ENCODE measurements at places on chromosomes 3 and 15. TPM values are rescaled to one million over a fixed set of nuclear protein-coding genes. Genes with fewer than 3 reads are reported as not detected.

GRCh38 chr15:34657469-34658127 lies 74.1 kb upstream of the GOLGA8B start:
- no peak for DNase-seq

DNA sequence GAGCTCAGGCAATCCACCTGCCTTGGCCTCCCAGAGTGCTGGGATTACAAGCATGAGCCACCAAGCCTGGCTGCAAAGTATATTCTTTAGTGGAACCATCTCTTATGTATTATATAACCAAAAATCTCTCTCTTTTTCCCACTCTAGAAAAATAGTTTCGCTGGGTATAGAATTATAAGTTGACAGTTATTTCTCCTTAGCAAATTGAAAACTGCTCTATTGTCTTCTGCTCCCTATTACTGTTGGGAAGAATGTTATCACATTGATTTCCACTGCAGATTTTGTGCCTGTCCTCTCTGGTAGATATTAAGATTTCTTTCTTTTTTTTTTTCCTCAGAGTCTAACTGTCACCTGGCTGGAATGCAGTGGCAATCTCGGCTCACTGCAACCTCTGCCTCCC lies 10.2 kb upstream of the DHX30 start:
- DNase-seq = no peak

DNA sequence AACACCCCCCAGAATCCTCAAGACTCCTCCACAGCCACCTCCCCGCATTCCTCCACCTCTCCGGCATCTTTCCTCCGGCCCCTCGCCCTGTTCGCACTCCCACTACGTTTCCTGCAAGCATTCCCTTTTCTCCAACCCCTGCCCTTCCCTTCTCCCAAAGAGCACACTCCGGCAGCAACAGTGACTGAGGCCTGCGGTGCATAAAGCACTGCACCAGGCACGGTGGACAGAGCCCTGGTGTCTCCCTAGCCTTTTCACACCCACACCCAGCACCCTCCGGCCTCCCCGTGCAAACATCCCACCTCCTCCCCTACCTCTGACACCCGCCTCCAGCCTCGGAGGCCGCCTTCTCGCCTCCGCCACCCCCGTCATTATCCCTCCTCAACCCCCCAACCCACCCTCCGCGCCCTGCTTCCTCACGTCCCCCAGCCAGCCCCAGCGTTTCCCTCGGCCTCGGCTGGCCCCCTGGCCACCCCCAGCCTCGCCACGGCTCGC lies 577 bp downstream of the ZNF148 start:
- DNase-seq = peak; percentile 61

GRCh38 chr15:83068054-83068453 lies 1.0 kb upstream of the BTBD1 start:
- DNase-seq = no peak

DNA sequence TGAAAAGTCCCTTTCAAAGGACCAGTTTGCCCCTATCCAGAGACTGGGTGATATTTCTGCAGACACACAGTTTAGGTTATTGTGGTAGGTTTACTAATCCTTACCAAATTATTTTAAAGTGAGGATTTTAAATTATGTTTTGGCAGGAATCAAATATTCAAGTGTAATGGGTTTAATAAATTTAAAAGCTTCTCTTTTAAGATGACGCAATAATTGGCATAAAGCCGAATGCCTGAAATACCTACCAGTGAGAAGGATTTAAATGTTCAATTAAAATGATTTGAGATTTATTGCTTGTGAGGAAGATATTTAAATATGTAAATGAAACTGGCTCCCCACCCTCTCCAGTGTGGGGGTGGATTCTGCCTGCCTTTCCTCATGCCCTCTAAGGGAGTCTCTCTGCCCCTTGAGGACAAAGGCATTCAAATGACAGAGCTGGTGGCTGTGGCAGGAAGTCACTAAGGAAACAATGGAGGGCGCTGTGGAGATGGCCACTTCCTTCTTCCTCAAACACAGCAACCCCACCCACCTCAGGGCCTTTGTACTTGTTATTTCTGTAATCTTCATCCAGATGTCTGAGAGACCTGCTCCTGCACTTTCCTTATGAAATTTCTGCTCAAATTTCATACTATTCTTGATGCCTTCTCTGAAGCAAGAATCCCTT lies 131.7 kb downstream of the TNIK start:
- peak; percentile 48 for DNase-seq

GRCh38 chr3:137992592-137992991 lies 17.4 kb upstream of the CLDN18 start:
- DNase-seq = no peak

DNA sequence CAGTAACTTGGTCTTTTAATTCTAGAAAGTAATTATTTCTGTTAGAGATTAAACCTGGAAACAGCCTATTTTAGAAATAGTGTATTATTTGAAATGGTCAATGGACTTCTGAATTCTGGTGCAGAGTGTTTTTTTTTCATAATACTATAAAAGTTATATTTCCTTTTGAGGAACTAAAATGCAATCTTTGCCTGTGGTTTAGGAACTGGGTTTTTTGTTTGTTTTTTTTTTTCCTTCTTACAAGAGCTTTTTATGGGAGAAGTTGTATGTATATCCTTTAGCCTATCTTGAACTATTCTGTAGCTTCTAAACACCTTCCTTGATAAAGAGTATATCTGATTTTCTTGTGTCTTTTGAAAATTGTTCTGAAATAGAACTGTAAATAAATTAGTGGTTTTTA lies 88.3 kb downstream of the ARIH1 start:
- no peak for DNase-seq

ATP13A5 gene
- 1.1 TPM for total RNA-seq

DNA sequence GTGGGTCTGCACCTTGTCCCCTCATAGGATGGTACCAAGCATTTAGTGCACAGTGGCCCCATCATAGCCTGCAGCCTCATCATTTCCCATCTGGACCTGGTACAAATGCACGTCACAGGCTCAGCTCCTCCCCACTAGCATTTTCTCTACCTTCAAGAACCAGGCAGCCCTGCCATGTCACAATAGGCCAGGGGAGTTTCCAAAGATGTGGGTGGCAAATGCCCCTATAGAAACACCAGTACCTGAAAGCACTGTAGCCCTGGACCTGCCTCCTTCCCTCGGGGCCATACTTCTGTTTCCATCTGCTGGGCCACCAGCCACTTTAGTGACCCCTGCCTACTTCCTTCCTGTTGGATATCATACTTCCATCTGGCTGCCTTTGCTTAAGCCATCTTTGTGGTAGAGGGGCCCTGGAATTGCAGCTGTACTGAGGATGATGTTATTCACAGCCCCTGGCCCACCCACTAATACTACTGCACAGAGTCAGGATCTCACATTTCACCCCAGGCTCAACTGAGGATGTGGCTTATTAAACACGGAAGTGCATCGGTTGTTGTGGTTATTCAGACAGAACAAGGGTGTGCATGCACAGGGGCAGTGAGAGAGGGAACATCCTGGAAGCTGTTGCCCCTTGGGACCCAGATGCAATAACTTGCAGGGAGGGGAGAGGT lies 3.8 kb downstream of the TCTA start:
- no peak for DNase-seq

DNA sequence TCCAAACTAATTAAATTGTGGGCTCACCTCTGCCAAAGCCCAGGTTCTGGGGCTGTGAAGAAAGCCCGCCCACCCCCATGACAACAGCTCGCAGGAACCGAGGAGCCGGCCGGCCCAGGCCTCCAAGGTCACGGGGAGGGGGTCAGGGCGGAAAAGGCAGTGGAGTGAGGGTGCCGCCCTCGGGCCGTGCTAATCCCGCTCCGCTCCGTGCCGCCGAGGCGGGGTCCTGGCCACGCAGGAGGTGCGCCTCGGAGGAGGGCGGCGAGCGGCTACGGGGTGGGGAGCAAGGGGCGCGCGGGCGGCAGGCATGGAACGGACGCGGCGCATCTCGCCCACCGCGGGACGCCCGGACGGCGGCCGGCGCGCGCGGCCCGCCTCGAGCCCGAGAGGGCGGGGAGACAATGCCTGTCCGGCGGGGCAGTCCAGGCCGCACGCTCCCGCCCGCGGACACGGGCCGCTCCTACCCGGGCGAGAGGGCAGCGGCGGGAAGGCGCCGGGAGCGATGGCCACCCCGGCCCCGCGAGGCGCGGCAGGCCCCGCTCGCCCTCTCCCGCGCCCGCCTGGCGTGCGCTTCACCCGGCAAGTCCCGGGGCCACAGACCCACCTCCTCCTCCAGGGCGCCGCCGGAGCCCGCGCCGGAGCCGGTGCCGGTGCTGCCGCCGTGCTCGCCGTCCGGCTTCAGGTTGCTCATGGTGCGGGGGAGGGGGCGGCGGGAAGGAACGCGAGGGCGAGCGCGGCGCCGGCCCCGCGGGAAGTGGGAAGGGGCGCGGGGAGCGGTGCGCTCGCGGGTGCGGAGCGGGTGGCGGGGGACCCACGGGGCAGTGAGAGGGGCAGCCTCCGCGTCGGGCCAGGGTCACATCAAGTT lies 528 bp downstream of the RBPMS2 start:
- peak; percentile 24 for DNase-seq

ST8SIA2 gene
- not detected for total RNA-seq

DNA sequence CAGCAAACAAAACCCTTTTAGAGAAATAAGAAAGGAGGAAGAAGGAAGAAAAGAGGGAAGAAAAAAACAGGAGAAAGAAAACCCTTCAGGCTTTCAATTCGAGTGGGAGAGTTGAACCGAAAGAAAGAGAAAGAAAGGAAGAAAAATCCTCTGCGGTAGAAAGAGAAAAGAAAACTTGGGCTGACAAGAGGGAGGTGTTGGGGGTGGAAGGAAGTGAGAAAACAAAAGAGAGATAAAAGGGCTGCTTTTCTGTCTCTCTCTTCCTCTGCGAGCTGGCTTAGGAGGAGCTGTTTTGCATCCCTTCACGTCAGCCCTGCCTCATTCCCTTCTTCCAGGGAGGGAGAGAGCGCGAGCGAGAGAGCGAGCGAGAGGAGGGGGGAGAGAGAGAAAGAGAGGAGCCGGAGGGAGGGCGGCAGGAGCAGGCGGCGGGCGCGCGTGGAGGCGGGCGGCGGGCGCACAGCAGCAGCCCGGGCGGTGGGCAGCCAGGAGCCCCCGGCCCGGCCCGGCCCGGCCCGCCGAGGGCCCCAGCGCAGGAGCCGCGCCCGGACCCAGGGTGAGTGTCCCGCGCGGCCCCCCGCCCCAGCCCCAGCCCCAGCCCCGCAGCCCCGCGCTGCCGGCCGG lies at the start of gene ZNF710:
Gene ZNF710 (plus strand): TSS at position 263 of the 621 bp plus-strand sequence. CDS start 65,814 bp downstream, outside the sequence.
- peak; percentile 79 for DNase-seq

GRCh38 chr3:141816958-141817357 lies 53.8 kb downstream of the GRK7 start:
- no peak for DNase-seq

DNA sequence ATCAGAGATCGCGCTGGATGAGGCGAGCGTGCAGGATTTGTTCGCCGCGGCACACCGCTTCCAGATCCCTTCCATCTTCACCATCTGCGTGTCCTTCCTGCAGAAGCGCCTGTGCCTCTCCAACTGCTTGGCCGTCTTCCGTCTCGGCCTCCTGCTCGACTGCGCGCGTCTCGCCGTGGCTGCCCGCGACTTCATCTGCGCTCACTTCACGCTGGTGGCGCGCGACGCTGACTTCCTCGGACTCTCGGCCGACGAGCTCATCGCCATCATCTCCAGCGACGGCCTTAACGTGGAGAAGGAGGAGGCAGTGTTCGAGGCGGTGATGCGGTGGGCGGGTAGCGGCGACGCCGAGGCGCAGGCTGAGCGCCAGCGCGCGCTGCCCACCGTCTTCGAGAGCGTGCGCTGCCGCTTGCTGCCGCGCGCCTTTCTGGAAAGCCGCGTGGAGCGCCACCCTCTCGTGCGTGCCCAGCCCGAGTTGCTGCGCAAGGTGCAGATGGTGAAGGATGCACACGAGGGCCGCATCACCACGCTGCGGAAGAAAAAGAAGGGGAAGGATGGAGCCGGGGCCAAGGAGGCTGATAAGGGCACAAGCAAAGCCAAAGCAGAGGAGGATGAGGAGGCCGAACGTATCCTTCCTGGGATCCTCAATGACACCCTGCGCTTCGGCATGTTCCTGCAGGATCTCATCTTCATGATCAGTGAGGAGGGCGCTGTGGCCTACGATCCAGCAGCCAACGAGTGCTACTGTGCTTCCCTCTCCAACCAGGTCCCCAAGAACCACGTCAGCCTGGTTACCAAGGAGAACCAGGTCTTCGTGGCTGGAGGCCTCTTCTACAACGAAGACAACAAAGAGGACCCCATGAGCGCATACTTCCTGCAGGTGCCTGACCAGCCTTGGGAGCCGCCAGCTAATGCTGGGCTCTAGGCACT lies 819 bp downstream of the KLHL40 start:
- no peak for DNase-seq

GRCh38 chr3:149648525-149648924 lies 9.3 kb downstream of the WWTR1 start:
- no peak for DNase-seq

DNA sequence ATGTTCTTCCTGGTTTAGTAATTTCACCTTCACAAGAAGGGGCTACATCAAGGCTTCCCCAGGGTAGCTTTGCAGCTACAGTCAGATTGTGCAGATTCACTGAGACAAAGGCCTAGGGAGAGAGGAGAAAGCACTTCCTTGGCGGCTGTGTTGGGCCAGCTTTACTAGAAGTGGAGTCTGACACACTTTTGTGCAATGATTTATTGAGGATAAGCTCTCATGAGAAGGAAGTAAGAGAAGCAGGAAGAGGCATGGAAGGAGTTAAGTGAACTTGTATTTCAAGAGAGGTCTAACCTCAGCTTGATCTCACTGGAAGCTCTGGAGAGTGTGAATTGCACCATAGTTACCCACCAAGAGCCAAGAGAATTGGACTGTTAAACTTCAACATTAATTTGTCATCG lies 78.9 kb downstream of the TGFBR2 start:
- DNase-seq = no peak

GRCh38 chr3:177396733-177397132 lies 199.5 kb upstream of the TBL1XR1 start:
- DNase-seq = no peak

CMTM6 gene
- 63.4 TPM for total RNA-seq

IL17RE gene
- total RNA-seq = 11.3 TPM

GRCh38 chr15:89472785-89473256 lies 23.6 kb downstream of the RHCG start:
- DNase-seq = peak; percentile 58

GOLGA6L9 gene
- 4.1 TPM for total RNA-seq

DNA sequence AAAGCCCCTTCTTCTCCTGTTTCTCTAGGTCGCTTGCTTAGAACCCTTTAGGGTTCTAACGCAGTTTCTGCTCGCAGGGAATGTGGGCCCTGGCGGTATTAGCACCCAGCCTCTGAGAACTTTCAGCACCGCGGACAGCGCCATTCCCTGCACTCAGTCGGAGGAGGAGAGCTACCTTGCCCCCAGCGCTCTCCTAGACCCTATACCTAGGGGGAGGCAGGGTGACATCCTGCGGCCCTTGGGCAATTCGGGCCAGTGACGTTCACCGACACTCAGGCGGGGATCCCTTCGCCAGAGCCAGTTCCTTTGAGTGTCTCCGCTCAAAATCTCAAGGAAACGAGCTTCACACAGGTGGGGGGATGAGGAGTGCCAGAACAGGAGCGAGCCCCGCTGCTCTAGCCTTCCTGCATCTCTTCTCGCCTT lies 1.3 kb downstream of the SLC7A14 start:
- DNase-seq = peak; percentile 84

DNA sequence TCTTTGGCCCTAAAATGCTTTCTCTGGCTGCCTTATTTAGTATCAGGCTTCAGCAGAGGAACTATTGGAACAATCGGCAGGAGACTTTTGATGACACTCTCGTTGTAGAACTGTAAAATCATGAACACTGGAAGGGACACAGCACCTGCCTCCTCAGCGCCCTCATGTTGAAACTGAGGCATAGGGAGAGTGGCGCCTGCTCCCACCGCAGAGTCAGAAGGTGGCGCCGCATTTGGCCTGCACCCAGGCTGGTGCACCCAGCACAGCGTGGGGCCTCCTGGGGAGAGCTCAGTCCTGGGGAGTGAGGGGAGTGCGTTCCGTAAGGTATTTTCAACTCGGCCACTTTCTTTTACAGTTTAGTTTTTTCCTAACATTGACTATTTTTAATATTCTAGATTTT lies 78.2 kb upstream of the BLM start:
- no peak for DNase-seq

C2CD4B gene
- 7.2 TPM for total RNA-seq

NDN gene
- 107 TPM for total RNA-seq
